ENCODE measurements at places on chromosomes 11 and 22.

GRCh38 chr11:58617976-58618557 lies 4.4 kb upstream of the CNTF start:
- no peak for DNase-seq

- no peak for DNase-seq
Measured at GRCh38 chr11:23313001-23313400, 452.7 kb upstream of the CCDC179 start.

DNA sequence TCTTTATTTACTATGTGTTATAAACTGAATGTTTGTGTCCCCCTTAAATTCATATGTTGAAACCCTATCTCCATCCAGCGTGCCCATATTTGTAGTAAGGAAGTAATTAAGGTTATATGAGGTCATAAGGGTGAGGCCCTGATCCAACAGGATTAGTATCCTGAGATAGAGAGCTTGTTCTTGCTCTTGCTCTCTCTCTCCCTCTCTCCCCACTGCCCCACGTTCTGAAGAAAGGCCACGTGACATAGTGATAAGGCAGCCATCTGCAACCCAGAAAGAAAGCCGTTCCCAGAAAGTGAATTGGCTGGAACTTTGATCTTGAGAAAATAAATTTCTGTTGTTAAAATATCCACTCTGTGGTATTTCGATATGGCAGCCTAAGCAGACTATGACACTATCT lies 212.5 kb downstream of the SWAP70 start:
- no peak for DNase-seq

GRCh38 chr22:20646415-20646814 lies 127.5 kb upstream of the SERPIND1 start:
- no peak for DNase-seq

DNA sequence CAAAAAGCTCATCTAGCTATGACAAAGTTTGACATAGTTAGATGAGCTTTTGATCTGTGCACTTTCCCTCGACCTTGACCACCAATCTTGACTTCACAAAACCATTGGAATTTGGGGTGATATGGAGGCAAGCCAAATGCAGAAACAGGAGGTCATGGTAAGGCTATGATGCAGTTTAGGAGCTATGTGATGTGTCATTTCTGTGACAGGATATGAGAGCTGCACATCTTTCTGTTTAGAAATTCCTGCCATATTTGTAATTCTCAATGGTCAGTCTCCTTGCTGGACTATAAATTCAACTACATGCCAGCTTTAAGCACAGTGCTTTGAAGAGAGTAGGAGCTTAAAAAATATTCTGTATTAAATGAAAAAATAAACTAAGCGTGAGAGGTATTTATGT lies 12.9 kb downstream of the OR51B6 start:
- DNase-seq: no peak

DNA sequence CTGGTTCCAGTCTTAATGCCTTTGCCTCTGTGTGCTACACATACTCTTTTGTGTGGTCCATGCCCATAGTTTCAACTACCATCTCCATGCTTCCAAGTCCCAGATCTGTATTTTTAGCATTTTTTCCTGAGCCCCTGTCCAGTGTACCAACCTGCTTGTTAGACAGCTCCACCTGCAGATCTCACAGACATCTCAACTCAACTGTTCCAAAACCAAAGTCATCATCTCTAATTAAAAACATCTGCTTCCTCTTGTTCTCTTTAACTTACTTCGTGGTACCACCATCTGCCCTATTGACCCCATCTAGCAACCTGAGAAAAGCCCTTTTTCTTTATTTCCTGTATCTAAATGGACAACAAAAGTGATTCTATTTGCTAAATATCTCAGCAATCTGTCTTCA lies 8.6 kb upstream of the KMT2A start:
- no peak for DNase-seq

GRCh38 chr11:772429-773390 lies 4.6 kb downstream of the GATD1 start:
- DNase-seq: no peak

DNA sequence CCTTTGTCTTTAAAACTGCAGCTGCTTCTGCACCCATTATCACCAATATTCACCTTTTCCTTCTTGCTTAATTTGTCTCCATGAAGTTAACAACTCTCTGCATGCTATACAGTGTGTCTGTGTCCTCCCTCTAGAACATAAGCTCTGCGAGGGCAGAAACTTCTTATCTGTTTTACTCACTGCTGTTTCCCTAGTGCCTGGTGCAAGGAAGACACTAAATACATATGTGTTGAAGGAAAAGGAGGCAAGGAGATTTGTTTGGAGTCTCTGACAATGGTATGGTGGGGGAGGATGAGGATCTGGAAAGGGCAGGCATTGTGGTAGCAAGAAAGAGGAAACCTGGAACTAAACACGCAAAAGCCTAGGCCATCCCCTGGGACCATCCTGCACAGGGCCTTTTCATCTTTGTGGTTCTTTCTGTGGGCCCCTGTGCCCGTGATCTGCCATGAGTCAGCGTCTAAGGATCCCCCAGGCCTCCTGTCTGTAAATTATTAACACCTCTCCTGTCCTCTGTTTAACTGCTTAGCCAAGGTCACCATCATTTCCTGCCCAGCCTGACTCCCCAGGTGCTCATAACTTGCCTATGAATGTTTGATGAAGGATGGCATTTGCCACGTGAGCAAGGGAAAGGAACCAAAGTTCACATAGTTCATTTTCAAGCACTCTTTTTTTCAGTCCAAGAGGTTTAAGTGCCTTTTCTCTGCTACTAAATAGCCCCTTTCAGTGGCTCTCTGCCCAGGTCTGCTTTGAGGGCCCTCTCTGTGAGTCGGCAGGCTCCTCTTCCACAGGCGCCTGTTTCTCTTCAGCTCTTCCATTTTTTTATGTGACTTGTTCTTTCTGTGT lies 131.1 kb downstream of the RASSF10 start:
- DNase-seq: no peak

DNA sequence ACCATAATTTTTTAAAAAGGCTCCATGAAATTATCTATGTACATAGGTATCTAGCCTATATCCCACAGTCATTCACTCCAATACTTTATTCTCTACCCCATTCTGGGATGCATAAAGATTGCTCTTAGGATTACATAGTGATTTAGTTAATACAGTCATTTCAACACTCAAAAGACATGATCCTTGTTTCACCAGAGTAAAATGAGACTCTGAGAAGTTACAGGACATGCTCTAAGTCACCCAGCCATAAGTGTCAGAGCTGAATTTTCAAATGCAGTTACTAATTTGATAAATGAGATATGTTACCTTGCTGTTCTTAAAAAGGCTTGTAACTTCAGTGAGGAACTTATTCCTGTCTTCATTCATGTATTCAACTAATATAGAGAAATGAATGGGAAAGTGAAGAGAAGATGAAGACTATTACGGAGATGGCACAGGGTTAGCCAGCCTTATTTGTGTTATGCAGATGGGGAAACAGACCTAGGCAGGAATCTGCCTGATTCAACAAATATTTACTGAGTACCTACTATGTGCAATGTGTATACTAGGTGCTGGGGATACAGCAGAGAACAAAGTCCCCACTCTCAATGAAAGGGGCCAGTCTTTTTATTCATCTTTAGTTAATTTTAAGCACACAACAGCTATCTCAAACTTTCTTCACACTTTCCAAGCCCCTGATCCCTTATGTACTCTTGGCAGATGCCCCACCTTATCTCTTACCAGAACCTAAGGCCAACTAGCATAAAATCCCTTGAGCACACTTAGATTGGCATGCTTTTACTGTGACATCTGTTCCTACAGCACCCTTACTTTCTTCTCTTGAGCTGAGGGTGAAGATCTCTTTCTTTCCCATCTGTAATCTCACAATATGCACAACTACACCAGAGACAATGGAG lies 21.6 kb downstream of the MAPK1 start:
- DNase-seq: no peak

DNA sequence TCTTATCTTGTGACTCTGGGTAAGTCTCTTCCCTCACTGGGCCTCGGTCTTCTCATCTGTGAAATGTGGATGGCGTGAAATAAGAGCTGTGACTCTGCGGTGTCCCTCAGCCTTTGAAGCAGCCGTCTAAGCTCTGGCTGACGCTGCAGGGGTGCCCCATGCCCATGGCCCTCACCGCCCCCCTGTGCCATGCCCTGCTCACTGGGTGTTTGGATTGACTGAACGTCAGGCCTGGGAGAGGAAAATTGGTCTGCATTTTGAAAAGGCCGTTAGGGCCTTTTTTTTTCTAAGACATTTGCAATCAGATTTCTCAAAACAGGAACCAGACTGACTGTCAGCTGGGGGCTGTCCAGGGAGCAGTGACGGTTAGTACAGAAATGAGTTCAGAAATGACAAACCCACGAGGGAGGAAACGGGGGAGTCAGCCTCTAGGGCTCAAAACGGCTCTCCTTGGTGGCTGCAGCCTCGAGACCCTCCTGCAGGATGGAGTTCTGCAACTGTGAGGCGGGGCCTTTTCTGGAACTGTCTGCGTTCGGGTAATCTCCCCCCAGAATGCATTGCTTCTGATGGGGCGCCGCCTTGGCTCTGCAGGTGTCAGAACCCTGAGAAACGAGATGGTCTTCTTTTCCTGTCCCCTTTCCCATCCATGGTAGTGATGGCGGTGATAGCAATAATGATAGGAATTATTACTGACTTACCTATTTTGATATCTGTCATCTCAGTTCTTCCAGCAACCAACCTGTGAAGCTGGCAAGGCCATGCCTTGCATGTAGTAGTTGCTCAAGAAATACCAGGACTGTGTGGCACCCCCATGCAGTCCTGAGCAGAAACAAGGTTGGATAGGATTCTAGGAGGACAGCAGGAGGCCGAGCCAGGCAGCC lies 2.0 kb downstream of the GRK2 start:
- DNase-seq: peak; percentile 60

DNA sequence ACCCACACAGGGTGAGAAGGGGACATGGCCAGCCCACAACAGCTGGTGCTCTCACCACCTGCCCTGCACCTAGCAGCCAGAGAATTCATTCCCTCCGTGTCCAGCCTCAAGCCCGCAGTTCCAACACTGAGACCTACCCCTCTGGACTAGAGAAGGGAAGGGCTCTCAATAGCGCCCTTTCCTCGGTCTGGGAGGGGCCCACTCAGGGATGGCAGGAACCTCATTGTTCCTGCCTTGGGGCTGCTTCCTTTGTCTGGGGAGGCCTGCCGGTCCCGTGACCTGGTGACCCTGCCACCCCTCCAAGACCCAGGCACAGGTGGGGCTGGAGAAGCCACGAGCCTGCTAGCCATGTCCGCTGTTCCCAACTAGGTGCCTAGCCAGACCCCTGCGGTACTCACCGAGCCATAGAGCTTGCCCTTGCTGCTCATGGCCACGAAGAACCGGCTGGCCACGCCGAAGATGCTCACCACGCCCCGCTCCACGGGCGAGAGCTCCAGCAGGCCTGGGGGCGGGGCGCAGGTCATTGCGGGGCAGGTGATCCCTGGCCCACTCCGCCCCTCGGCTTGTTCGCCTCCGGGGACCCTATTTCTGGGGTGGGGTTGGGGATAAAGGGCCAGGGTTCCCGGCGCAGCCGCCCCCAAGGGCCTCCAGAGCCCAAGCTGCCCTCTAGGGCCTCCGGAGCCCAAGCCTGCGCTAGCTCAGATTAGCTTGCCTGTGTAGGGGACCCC lies 1.4 kb downstream of the FGF4 start:
- no peak for DNase-seq

GRCh38 chr22:42893371-42894150 lies 36.5 kb upstream of the ARFGAP3 start:
- DNase-seq: no peak

- no peak for DNase-seq
Measured at GRCh38 chr22:31106001-31106571, 1.3 kb downstream of the SELENOM start.

DNA sequence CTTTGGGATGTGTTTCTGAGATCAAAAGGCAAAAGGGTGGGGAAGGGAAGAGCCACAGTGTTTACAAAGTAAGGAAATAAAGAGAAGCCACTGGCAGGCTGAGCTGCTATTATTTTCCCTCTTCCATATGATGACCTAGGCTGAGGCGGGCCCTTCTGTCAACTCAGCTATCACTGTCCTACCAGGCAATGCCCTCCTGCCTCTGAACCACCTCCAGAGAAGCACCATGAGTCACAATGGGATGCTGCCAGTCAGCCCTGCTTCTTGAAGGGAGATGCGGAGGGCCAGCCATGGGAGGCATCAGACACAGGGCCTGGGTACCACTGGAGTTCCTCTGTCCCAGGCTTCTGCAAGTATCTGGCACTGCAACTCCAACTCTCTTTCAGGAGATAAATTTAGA lies 107.9 kb upstream of the BID start:
- DNase-seq: no peak

GRCh38 chr11:87030458-87031054 lies 7.2 kb upstream of the TMEM135 start:
- DNase-seq: no peak

DNA sequence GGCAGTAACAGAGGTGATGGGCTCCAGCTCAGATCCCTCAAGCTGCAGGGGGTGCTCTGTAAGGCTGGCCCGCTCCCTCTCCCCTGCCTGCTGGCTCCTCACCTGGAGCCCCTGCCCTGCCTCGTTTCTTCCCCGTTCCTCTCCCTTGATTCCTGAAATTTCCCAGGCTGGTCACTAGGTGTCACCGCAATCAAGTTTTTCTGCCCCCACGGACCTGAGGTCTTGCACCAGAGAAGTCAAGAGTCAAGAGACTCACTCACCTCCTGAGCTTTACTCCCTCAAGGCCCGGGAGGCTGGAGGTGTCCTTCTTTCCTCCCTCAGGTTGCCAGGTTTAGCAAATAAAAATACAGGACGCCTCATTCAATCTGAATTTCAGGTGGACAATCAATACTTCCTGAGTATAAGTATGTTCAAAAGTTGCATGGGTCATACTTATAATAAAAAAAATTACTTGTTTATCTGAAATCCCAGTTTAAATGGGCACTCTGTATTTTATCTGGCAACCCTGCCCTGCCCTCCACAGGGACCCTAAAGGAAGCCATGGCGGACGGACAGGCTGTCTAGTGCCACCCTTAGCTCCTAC lies 69.2 kb downstream of the SCUBE1 start:
- peak; percentile 47 for DNase-seq

DNA sequence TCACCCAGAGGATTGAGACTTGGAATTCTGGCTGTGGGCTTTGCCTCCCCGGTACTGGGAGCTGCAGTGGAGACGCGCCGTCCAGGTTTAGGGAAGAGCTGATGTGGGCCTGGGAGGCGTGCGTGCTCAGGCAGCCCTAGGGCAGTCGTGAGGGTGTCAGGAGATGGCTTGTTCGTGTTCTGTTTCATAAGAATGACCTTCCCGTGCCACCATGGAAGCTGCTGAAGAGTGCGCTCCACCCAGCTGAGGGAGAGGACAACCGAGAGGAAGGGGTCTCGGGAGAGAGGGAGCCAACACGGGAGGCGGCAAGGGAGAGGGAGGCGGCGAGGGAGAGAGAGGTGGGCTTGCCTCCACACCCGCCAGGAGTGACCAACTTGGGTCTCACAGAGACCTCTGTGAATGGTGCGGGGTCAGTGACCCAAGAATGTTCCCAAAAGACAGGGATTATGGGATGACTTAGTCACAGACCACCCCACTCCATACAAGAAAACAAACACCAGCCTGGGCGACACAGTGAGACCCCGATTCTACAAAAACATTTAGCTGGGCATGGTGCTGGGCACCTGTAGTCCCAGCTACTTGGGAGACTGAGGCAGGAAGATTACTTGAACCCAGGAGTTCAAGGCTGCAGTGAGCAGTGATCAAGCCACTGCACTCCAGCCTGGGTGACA lies 14.7 kb upstream of the TRMU start:
- DNase-seq: no peak
